ENCODE measurements at places on chromosomes 3 and 15.

GRCh38 chr3:127735767-127736693 lies 63.3 kb downstream of the ABTB1 start:
- DNase-seq = no peak

GRCh38 chr3:187896646-187897045 lies 151.4 kb upstream of the BCL6 start:
- DNase-seq = no peak

- no peak for DNase-seq
Observed at GRCh38 chr15:89367485-89368451, 33.1 kb upstream of the POLG start.

GRCh38 chr3:134718726-134719125 lies 67.9 kb upstream of the KY start:
- no peak for DNase-seq

DNA sequence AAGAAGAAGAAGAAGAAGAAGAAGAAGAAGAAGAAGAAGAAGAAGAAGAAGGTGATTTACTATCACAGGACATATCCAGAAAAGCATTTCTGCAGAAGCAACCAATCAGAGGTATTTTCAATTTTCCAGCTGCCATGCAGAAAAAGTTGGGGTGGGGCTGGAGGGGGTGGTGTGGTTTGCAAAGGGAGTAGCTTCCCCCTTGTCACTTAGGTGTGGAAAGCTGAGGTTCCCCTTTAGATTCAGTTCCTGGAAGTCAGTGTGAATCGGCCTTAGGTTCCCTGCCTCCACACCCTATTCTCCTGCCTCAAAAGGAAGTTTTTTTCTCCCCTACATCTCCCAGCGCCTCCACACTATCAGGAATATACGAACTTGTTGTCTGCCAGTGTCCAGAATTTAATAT lies 276.7 kb upstream of the ARRDC4 start:
- no peak for DNase-seq

Data from HCT116 (cell line).